ENCODE measurements at places on chromosomes 11 and 22.

DNA sequence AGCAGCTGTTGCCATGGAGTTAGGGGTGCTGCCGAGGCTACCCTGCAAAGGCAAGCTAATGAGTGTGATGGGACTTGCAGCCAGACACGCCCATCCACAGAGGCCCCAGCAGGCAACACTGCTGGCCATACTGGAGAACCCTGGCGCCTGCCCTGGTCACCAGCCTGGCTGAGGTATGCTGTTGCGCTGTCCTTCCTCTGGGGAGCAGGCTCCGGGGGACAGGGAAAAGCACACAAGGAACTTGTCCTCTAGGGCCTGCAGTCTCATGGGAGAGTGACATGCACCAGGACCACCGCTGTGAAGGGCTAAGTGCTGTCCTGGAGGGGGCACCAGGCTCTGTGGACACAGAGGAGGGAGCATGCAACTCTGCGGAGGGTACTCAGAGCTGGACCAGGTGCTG lies 35.8 kb downstream of the TOM1 start:
- no peak for DNase-seq

GRCh38 chr11:118068945-118069612 lies 7.8 kb upstream of the TMPRSS4 start:
- no peak for DNase-seq

DNA sequence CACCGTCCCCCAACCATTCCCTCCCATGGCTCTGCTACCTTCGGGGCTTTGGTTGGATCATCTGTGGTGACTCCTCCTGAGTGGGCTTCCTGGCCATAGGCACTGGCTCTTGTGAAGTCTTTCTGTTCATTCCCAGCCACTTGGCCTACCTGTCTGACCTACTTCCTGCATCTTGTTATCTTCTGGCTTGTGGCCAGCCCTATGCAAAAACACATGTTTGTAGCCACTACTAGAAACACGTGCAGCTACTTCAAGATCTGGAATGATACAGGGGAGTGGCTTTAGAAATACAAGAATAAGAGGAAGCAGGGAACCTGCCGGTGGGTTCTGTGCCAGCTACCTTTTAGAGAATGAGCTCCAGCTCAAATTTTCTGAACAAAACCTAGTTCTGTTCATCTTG lies 20.9 kb downstream of the RCOR2 start:
- peak; percentile 90 for DNase-seq

DNA sequence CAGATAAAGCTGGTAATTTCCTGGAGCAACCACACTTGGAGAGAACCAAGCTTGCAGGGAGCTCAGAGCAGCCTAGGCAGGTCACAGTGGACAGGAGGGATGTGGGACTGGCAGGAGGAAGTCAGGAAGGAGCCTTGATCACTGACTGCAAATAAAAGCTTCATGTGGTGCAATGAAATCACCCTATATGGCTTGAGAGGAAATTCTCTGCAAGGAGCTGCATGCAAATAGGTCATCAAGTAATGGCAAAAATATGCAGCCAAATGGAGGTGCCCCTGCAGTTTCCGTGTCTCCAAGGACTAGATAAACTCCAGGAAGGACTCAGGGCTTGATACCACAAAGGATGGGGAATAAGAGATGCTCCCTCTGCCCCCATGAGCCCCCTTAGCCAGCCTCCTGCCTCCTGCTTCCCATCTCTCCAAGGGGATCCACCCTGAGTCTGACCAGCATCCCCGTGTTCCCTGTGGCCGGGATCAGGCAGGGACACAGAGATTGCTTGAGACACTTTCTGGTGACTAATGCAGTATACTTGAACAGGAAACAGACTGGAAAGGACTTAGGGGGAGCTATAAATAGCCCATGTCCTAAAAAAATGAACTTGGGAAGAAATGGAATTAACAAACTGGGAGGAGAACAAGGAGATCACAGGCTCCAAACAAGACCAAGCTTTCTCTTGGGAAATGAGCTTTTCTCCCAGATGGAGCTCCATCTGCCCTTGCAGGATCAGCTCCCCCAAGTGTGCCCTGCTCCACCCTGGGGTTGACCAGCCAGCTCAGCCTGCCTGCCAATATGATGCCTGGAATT lies 23.9 kb upstream of the MICAL2 start:
- DNase-seq: peak; percentile 58
